ENCODE measurements at places on chromosomes 5 and 9.

GRCh38 chr5:178671602-178672144 lies 44.8 kb upstream of the CLK4 start:
- DNase-seq = no peak

DNA sequence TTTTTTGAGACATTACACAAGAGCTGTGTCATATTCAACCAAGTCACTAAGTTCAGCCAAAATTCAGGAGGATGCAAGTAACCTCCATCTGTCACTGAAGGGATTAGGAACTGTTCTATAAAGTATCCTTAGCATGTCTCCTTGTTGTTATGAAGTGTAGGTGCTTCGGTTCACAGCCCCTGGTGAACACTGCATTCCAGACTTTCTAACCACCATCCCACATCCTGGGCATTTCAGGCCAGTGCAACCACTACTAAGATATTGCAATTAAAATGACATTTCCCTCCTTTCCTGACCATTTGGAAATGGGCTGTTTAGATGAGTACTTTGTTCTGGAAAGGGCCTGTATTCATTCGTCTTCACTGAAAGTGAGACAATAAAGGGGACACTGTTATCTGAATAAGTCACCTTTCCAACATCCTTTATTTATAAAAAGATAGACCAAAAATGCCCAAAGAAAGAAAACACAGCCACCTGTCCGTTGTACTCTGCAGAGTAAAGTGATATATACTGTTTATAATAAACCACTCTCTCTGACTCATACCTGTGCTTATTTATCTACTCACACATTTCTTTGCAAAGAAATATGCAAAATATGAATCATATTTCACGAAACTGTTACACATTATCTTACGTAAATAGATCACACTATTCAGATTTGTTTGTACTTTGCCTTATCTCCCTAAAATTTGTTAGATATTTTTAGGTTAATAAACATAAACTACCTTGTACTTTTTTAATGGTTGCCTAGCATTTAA lies 861.9 kb downstream of the CDH18 start:
- DNase-seq = no peak

- no peak for DNase-seq
Observed at GRCh38 chr5:73233053-73233460, 60.1 kb downstream of the TMEM174 start.

DNA sequence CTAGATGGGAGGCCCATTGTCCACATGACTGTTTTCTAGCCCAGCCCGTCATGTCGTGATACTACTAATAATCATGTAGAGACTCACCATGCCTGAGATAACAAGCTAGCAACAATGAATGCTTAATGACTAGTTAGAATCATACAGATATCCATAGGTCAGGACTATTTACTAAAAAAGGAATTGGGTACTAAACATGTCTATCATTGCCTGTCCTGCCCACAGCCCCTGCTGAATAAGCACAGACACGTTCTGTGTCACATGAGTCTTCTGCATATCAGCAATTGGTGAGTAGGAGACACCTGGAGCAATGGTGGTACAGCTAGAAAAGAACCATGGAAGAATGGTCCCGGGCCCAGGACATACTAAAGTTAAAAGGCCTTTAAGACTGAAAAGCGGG lies 18.0 kb downstream of the FRRS1L start:
- DNase-seq = no peak

GRCh38 chr9:7454624-7455023 lies 345.0 kb downstream of the DMAC1 start:
- DNase-seq = no peak

DNA sequence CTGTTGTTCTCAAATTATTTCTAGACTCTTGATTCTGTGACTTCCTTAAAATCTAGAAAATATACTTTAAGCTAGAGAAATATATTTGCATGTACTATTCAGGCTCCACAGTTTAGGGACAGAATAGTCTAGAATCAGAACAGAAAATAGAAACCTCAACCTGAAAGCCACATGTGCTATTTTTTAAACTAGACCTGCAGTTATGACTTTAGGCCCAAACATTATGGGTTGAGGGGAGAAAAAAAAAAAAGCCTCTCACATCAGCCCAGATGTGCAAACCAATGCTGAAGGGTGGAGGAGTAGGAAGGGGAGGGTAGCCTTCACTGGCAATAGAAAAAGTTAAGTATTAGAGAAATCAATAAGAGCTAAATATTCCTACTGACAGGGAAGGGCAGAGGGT lies 35.7 kb downstream of the ELL2 start:
- no peak for DNase-seq

DNA sequence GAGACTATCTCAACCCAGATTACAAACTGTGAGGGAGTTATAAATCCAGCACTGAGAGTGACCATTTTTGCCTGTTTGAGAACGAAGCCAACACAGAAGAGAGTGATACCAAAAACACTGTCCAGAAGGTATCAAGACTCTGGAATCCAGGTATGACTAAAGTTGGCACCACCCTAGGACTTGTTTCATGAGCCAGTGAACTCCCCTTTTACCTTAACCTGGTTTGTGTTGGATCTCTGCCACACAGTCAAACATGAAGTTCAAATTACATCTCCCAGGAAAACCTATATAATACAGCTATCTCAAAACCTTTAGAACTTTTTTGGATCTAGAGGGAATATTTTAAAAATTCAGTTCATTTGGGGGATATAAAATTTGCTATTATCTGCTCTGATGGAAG lies 11.4 kb downstream of the ZBTB5 start:
- no peak for DNase-seq

DNA sequence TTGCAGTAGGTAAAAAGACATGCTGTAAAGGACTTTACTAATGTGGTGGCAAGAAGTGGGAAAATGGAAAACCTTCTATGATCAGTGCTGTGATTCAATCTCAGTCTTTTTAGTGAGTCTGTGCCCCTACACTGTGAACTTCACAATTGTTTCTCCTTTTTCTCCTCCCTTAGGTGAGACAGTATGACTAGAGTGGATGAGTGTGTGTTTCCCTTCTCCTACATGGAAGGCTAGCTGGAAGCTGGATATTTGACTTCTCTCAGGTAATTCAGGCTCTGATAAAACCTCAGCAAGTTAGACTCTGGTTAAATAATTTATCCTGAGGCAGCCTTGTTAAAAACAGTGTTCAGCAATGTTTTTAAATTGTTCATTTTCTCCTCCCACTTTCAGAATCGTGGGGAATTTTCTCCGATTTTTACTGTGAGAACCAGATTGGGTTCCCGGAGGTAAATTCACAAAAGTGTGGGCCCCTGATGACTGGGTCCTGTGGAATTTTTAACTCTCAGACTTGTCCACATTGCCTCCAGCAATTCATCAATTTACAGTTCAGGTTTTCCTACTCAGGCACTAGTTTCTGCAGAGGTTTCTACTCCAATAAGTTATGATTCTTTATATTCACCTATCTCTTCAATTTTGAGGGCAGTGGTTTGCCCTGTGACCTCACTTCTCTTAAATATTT lies 149.1 kb upstream of the PIK3R1 start:
- DNase-seq = no peak

- peak; percentile 0 for DNase-seq
Observed at GRCh38 chr5:131795879-131796792, 681 bp downstream of the FNIP1 start.

DNA sequence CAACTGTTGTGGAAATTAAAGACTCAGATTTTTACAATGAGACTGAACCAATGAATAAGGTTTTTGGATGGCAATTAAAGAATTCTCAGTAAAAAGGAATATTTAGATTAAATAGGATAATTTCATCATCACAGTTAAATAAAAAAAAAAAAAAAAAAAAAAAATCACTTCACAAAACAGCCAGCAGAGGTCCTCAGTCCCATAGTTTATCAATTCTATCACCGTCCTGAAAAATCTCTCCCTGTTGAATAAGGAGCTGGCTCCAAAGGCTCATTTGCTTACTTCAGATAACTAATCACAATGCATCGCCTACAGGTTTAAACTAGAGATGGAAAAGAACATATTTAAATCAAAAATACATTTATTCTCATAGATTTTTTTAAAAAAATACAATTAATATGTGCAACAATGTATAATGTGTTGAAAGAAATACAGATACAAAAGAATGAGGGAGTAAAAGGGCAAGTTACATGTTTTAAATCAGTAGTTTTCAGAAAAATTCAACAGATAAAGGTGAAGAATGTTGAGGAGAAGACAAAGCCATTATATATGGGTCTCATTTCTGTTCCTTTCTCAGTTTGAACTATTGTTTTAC lies 175.8 kb upstream of the CHD1 start:
- DNase-seq = no peak

DNA sequence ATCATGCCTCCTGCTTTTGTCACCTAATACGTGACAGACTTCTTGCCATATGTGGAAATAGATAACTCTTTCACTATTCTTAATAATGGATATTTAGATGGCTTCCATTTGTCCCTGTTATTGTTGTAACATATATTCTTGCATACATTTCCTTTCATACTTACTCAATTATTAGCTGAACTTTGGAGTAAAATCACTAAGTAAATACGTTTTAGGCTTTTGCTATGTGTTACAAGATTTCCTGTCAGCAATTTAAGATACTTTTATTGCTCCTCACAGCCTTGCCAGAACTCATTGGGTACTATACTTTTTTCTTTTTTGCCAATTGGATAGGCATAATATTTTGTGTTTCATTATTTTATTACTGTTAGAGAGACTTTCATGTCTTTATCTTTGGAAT lies 26.9 kb downstream of the CCNH start:
- DNase-seq = no peak
